ENCODE measurements at places on chromosomes 6 and 20.

DNA sequence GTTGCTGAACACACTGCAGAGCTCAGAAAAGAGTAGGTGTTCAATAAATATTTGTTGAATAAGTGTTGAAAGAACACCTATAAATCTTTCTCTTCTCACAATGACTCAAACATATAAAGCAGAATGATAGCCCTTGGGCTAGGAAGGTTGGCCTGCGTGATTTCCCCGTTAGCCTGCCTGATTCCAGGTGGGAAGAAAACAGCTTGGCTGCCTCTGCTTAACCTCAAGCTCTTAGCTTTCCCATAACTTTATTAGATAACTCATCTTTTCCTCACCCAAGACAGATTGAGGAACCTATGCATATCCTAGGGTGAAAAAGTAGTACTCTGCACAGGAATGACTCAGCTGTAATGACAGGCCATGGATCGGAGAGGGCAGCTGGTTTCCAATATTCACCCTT, 300.3 kb upstream of the ID4 start:
- DNase-seq = no peak

GRCh38 chr6:23177806-23178205, 608.4 kb downstream of the HDGFL1 start:
- DNase-seq = no peak

DNA sequence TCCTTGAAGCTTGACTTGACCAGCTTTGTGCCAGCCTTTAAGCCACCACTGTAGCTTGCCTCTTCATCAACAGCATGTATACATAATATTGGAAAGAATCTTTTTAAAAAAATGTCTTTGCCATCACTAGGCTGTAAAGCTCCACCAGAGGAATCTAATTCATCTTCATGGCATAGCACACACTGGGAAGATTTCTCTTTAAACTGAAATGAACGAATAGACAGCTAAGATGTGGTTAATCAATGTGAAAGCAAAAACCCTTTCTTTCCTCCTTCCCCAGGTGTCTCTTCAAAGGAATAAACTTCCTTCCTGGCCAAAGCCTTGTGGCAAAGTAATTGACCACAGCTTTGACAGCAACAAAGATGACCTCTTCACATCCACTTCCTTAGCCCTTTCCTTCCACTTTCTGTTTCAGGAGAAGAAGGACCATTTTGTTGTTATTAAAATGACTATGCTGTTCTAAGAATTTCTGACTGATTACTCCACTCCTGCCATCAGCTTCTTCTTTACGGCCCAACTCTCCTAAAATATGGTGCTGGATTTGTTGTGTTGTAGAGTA, 428.7 kb upstream of the SOX4 start:
- DNase-seq = peak; percentile 59

DNA sequence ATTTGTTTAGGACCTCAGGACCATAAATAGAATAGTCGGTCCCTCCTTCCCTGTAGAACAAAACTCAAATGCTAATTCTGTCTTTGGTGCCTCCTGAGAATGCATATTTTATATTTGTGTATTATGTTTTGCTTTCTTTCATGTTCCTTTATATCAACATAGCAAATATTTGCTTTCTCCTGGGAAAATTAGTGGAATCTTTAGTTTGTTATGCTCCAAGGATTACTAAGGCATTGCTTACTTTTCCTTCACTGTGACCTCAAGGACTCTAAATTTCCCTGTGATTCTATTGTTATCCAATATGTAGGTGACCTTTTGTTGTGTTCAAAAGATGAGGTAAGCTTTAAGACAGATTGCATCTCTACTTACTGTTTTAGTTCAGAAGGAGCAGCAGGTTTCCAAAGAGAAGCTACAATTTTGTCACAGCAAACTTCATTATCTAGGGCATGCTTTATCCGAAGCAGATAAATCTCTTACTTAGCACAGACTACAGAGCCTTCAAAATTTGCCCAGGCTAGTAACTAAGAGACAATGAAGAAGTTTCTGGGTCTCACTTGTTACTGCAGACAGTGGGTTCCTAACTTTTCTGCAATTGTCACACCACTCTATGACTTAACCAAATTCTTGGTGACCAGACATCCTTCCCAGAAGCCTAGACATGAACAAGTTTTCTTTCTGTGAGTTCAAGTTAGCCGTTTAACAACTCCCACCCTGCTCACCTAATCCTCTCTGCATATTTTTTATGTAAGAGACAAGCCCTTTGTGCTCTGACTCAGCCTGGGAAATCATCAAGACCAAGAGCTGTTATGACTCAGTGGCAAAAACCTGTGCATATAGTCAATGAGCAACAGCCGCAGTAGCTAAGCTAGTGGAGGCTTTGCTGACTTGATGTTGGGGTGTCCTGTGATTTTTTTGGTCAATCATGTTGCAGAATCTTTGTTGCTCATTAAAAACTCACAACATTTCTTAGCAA, 378.8 kb downstream of the QKI start:
- DNase-seq = peak; percentile 94

GRCh38 chr6:88650029-88650619, 313.3 kb downstream of the RNGTT start:
- DNase-seq = peak; percentile 88

Measured in fibroblast of lung (primary cell).